Stimulated activated CD4-positive, alpha-beta T cell treated with anti-CD3 and anti-CD28 coated beads, Interleukin-1b, Interleukin-23, amount 100 ng/mL, for 1 hour (primary cell): ENCODE measurements at places on chromosomes 6 and 20.
A peak's percentile ranks its signal among the peaks of the same experiment; 100 is the strongest.

DNA sequence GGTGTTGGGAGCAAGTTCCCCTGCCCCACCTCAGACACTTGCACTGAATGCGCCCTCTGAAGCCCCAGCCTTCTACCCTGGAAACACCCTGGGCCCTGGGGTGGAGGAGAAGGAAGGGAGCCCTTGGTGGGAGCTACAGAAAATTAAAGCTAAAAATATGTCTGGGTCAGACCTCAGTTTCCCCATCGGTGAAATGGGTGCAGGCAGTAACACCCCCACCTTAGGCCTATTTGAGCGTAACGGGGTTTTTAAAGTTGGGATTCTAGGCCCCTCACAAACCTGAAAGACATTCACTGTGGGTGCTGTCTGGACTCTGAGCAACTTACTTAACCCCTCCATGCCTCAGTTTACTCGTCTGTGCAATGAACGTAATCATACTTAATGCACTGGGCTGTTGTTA is 19.3 kb upstream of the CDH22 start:
- DNase-seq: no peak

DNA sequence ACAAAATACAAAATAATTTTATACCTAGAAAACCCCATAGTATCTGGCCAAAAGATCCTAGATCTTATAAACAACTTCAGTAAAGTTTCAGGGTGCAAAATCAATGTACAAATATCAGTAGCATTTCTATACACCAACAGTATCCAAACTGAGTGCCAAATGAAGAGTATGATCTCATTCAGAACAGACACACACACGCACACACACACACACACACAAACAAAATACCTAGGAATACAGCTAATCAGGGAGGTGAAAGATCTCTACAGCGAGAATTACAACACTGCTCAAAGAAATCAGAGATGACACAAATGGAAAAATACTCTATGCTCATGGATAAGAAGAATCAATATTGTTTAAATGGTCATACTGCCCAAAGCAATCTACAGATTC is 49.2 kb downstream of the TOMM6 start:
- no peak for DNase-seq

DNA sequence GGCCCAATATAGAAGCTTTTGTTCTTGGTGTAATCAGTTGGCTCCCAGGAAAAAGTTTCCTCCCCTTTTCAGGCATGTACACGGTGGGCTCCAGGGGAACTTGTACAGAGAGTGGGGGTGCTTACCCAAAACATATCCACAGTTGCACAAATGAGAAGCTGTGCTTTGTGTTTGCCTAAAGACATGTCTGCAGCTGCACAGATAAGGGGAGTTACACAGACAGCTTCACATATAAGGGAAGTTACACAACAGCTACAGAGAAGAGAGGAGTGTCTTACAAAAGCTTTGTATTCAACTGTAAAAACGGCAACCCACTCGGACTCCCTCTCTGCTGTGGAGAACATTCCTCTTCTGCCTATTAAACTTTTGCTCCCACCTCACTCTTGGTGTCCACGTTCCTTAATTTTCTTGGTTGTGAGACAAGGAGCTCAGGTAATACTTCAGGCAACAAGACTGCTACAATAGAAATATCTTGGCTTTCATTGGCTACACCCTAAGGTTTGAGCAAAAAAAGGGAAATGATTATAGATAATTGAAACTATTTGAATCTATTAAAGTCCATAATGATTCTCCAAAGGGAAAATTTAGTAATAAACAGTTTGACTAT is 7.4 kb upstream of the PNRC1 start:
- DNase-seq: no peak

DNA sequence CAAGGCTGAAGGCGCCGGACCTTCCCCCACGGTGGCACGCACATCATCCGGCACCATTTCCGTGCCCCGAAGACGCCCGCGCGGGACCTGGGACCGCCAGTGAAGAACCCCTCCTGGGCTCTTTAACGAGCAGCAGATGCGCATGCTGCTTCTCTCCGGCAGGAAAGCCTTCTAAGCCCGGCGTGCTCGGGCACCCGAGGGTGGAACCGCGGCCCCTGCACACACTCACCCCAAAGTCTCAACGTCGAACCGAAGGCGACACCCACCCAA is 240 bp downstream of the FOXQ1 start:
- no peak for DNase-seq

- DNase-seq: peak; percentile 76
Observed at GRCh38 chr6:391559-392440, at the start of gene IRF4. TSS of gene IRF4 (plus strand) at chr6:391752. CDS start at chr6:393153, 1,401 bp downstream.

- DNase-seq: no peak
Observed at GRCh38 chr6:34115403-34115795, 30.5 kb downstream of the GRM4 start.

- no peak for DNase-seq
Observed at GRCh38 chr6:131828951-131829350, 21.1 kb downstream of the ENPP1 start.

- DNase-seq: no peak
Observed at GRCh38 chr20:58096880-58097423, 131.5 kb downstream of the ANKRD60 start.

GRCh38 chr6:87308970-87309369 is 13.4 kb upstream of the SMIM8 start:
- no peak for DNase-seq

GRCh38 chr6:90297867-90298381 is 1.3 kb upstream of the BACH2 start:
- no peak for DNase-seq

DNA sequence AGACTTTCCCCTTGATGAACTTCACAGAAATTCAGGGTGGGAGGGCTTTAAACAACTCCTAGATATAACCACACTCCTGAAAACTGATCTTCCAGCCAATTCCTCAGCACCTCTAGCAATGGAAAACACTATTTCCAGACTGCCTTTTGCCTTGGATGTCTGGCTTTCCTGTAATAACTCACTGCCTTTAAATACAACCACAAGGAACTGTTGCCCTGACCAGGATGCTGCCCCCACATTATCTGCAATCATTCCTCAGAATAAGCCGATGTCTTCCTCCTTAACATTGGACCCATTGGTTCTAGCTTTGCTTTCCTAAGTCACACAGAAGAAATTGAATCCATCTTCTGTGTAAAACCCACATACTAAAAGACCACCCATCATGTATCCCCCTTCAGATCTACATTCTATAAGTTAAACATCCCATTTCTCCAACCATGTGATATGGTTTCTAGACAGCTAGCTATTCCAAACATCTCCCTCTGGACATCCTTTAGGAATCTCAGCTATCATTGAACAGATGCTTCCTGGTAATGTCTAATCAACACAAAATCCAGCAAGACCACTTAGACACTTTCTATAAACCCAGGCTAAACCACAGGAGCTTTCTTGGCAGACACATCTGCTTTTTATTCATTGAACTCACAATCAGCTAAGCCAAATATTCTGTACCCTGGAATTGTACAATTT is 95.9 kb upstream of the KCNQ5 start:
- no peak for DNase-seq

GRCh38 chr6:126300126-126300525 is 39.8 kb upstream of the CENPW start:
- no peak for DNase-seq

- DNase-seq: no peak
Observed at GRCh38 chr6:72835749-72836148, 213.9 kb downstream of the KCNQ5 start.

DNA sequence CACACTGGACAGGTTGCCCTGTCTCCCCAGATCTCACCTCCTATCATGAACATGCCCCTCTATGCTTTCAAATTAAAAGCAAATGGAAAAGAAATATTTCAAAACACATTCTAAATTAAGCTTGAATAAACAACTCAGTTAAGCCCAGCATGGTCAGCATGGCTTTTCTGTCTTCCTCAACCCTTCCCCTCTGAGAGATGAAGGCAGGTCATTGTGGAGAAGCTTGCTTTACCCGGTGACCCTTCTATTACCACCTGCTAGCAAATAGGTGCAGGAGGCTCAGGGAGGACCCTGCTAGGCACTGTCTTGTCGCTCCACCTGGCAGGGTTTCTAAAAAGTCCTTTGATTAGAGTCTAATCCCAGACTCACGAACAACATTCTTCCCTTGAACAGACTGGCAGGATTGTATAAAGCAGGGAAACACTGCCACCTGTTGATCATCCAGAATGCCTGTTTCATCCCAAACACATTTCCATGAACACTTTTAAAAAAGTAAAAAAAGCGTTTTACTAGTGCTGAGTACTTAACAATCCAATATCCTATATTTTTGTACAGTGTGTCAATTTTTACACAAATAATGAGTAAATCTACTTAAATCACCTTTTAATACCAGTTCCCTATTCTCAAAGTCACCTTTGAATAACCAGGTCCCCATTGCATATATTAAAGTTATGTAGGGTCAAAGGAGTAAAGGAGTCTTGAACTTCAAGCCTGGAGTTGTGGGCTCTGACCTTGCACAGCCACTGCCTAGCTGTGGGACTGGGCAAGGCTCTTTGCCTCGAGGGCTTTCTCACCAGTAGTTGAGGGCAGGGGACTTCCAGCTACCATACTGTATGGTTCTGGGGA is 75.5 kb downstream of the GPR6 start:
- DNase-seq: no peak

DNA sequence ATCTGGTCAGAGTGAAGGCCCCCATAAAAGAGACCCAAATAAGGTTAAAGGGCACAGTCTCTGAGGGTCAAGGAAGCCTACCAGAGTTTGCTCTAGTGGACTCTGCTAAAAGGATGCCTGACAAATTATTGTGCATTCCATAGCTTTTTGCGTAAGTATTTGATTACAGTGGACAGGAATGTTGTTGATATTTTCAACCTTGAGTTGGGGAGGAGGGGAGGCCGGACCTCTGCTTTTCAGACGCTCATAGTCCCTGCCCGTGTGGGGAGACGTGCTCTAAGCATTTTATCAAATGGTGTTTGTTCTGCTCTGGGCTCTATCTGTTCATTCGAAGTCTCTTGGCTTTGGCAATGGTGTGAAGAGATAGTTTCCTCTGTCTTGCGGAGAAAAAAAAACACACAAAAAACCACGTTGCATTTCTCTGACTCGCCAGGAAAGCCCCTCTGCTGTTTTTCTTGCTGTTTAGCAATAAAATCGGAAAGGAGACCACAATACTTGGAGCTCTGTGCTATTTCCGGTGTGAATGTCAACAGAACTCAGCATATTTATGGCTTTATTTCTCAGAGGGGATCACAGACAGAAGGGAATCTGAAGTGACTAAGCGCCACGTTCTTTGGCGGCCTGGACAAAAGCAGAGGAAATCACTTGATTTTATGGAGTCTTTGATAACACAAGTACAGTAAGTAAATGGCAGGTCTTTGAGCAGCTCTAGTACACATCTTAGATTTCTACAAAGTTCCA is 159.8 kb downstream of the ZFP64 start:
- DNase-seq: no peak

GRCh38 chr6:132231121-132231884 is 170.0 kb downstream of the MOXD1 start:
- DNase-seq: no peak

GRCh38 chr6:14501914-14502313 is 384.3 kb downstream of the CD83 start:
- DNase-seq: no peak

DNA sequence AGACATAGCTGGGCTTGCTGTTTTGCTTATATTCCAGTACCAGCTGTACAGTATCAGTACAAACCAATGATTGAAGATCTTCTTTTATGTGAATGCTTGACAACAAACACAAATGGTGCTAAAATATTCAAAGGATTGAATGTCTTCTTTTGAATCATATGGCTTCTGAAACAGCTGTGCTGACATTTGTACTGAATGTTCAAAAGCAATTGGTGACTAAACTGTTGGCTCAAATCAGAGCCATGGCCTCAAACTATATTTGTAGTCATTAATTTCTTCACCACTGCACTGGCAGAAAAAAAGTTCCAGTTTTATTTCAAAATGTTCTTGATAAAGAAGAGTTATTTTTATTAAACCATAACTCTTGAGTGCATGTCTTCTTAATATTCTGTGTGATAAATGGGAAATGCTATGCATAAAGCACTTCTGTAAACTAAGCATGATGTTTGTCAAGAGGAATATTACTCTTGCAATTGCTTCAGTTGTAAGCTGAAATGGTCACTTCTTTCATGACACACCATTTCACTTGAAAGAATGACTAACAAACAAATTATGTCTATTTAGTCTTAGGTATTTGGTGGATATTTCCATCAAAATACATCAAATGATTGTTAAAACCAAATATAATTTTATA is 45.9 kb upstream of the CENPW start:
- DNase-seq: no peak

- DNase-seq: no peak
Observed at GRCh38 chr20:363319-364078, 16.6 kb downstream of the NRSN2 start.

- no peak for DNase-seq
Observed at GRCh38 chr6:127207591-127208120, 59.0 kb upstream of the RNF146 start.

- no peak for DNase-seq
Observed at GRCh38 chr6:167574431-167575151, 249.7 kb downstream of the TTLL2 start.

DNA sequence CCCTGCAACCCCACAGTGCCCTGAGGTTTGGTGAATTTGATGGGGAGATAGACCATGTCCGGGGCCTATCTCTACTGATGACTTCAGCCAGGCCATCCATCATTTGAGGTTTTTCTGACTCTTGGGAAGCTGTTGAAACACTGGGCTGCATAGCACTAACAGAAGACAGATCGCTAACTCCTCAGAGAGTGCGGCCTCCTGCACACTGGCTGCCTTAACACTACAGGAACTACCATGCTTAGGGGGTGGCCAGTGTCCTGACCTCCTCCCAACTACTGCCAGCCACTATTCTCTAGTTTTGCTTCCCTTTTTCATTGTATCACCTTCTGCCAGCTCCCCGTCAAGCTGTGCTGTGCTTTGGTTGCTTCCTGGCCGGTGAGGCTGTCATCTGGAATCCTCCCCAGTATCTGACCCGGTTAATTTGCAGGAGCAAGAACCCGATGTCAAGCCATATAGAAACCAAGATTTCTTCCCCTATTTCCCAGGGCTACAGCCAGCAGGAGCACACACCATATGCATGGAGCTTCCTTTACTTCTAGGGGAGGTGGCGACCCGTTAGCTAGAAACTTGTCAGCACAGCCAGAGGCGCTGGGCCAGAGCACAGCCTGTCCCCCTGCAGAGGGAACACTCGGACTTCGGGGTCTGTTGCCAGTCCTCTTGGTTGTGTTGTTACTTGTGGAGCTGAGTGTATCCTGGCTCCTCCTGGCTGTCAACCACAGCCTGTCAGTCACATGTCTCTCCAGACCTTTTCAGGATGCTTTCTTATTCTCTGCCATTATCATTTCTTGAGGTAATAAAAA is 57.3 kb upstream of the TRAF3IP2 start:
- DNase-seq: no peak
